IgD-negative memory B cell (primary cell): ENCODE measurements at places on chromosomes 11 and 22. TPM values are rescaled to one million over a fixed set of nuclear protein-coding genes. Genes with fewer than 3 reads are reported as not detected.

The CD6 gene
- polyA plus RNA-seq, result 8.6 TPM

The MMP27 gene
- polyA plus RNA-seq, result not detected

The TENM4 gene
- not detected for polyA plus RNA-seq

The NCAPH2 gene
- 39.4 TPM for polyA plus RNA-seq

The EHF gene
- polyA plus RNA-seq, result not detected

The SCUBE2 gene
- polyA plus RNA-seq, result not detected

The APBB1 gene
- 21.4 TPM for polyA plus RNA-seq

The KCNJ11 gene
- polyA plus RNA-seq, result 0.80 TPM

The TRIM51 gene
- not detected for polyA plus RNA-seq

The MS4A4A gene
- not detected for polyA plus RNA-seq

The ROBO4 gene
- not detected for polyA plus RNA-seq

The ZNF74 gene
- 6.6 TPM for polyA plus RNA-seq

The CASP5 gene
- 0.45 TPM for polyA plus RNA-seq

The CSF2RB gene
- 17.6 TPM for polyA plus RNA-seq

The HSPB2 gene
- polyA plus RNA-seq, result not detected

The STK33 gene
- polyA plus RNA-seq, result 1.4 TPM

The OR52H1 gene
- polyA plus RNA-seq, result not detected
